Activated B cell treated with CpG ODN at 0.5 μM for 24 hours (primary cell): ENCODE measurements at places on chromosomes 2 and 18. TPM values are rescaled to one million over a fixed set of nuclear protein-coding genes. Genes with fewer than 3 reads are reported as not detected.
A peak's percentile ranks its signal among the peaks of the same experiment; 100 is the strongest.

GRCh38 chr18:57715671-57716070 lies 87.4 kb downstream of the ATP8B1 start:
- peaks cover 6% of the 10 kb centered on the region for H3K36me3 ChIP-seq
- no peak for DNase-seq
- no peaks in the 10 kb centered on the region for H3K4me1 ChIP-seq
- no peak overlapping the region for H3K27ac ChIP-seq
- no peak overlapping the region for H3K4me3 ChIP-seq

DNA sequence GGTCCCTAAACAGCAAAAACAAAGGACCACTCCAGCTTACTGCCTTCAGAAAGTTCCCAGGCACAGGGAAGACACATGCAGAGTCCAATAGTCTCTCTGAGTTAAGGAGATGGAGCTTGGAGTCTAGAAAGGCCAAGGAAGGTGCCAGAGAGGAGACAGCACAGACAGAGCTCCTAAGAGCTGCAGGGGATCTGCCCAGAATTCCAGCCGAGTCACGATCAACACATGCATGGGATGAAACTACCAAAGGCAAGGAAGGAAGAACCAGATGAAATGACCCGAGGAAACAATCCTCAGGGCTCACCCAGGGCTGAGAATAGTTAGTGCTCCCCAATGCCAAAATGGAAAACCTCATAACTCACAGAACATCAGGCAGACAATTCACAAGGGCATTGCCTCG lies 15.4 kb downstream of the METTL4 start:
- H3K4me1 ChIP-seq: no peaks in the 10 kb centered on the region
- no peak for DNase-seq
- H3K27ac ChIP-seq: no peak overlapping the region
- H3K4me3 ChIP-seq: no peak overlapping the region

- H3K4me3 ChIP-seq: no peak overlapping the region
- no peak overlapping the region for H3K27ac ChIP-seq
- no peak for DNase-seq
- no peaks in the 10 kb centered on the region for H3K36me3 ChIP-seq
- H3K4me1 ChIP-seq: no peaks in the 10 kb centered on the region
Measured at GRCh38 chr18:34744569-34744968, 34.5 kb downstream of the DTNA start.

DNA sequence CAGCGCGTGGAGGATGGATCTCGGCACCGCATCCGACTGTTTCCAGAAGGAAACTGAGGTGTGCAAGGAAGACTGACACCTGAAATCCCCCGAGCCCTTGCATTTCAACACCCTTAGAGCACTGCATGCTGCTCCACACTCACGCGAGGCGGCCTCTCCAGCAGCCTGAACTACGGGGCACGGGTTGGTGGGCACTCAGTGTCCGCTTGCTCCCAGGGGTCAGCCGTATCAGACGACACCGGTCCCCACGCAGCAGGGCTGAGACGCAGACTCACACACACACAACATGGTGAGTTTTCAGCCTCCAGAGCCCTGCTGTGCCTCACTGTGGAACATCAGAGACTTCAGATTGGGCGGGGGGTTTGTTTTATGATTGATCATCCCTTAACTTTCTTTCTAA lies 269.9 kb downstream of the TWIST2 start:
- no peaks in the 10 kb centered on the region for H3K4me1 ChIP-seq
- no peak overlapping the region for H3K4me3 ChIP-seq
- H3K27ac ChIP-seq: no peak overlapping the region
- DNase-seq: no peak
- no peaks in the 10 kb centered on the region for H3K27me3 ChIP-seq

GRCh38 chr2:28368357-28368798 lies 24.3 kb upstream of the FOSL2 start:
- H3K36me3 ChIP-seq: no peaks in the 10 kb centered on the region
- no peak for DNase-seq
- H3K27me3 ChIP-seq: peaks cover 7% of the 10 kb centered on the region
- H3K4me1 ChIP-seq: peaks cover 3% of the 10 kb centered on the region

- H3K27ac ChIP-seq: no peak overlapping the region
- no peaks in the 10 kb centered on the region for H3K4me1 ChIP-seq
- no peak overlapping the region for H3K4me3 ChIP-seq
Measured at GRCh38 chr2:12854001-12854530, 137.3 kb downstream of the TRIB2 start.

DNA sequence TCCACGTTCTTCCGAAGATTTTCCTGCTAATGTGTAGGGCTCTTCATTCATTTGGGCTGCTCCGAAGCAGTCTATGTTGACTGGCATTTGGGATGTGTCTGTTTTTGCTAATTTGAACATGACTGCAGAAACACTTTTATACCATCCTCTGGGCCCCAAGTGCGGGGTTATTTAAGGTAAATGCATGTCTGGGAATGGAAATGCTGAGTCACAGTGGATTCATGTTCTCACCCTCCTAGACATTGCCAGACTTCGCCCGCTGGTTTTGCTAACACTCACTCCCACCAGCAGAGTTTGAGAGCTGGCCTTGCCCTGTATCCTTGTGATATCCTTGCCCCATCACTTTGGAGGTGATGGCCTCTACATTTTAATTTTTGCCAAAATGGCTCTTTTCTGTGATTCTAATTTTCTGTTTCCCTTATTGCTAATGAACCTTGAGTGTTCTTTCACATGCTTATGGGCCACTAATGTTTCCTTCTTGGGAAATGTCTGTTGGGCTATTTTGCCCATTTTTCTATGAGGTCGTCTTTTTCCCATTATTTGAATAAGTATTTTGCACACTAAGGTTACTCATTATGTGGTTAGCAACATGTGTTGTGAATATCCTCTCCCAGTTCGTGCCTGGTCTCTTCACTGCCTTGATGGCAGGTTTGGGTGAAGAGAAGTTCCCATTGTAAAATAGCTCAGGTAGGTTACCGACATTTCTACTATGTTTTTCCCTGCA lies 204.1 kb downstream of the GLI2 start:
- no peaks in the 10 kb centered on the region for H3K27me3 ChIP-seq
- no peaks in the 10 kb centered on the region for H3K36me3 ChIP-seq
- no peak overlapping the region for H3K27ac ChIP-seq
- H3K4me1 ChIP-seq: no peaks in the 10 kb centered on the region

DNA sequence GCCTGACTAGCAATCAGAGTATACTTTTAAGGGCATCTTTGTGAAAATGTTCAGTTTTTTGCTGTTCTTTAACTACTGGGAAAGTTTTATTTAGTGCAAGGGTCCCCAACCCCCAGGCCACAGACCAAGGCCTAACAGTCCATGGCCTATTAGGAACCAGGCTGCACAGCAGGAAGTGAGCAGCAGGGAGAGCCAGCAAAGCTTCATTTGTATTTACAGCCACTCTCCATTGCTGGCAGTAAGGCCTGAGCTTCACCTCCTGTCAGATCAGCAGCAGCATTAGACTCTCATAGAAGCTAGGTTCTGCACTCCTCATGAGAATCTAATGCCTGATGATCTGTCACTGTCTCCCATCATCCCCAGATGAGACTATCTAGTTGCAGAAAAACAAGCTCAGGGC lies 17.1 kb upstream of the NR4A2 start:
- H3K4me3 ChIP-seq: no peak overlapping the region
- H3K36me3 ChIP-seq: no peaks in the 10 kb centered on the region
- no peak for DNase-seq

GRCh38 chr2:15389326-15389700 lies 171.8 kb downstream of the NBAS start:
- peaks cover 52% of the 10 kb centered on the region for H3K36me3 ChIP-seq
- no peak overlapping the region for H3K4me3 ChIP-seq
- no peaks in the 10 kb centered on the region for H3K27me3 ChIP-seq
- no peak overlapping the region for H3K27ac ChIP-seq
- DNase-seq: no peak

DNA sequence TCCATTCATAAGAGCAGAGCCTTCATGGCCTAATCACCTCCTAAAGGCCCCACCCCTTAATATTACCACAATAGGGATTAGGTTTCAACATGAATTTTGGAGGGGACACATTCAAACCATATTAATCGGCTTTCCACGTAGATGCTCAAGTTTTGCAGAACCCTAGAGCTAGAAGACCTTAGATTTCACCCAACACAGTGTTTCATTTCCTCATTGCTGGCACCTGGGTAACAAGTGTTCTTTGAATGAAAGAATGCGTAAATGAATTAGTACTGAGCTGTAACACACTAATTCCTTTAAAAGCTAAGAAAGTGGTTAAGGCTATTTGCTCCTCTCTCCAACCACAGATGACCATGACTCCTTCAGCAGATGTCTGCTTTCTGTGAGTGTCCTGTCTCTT lies 252.5 kb downstream of the SMAD2 start:
- no peak for DNase-seq
- peak overlapping the region; percentile 88 for H3K27ac ChIP-seq
- no peaks in the 10 kb centered on the region for H3K36me3 ChIP-seq
- peak overlapping the region; percentile 53 for H3K4me3 ChIP-seq
- H3K27me3 ChIP-seq: no peaks in the 10 kb centered on the region

DNA sequence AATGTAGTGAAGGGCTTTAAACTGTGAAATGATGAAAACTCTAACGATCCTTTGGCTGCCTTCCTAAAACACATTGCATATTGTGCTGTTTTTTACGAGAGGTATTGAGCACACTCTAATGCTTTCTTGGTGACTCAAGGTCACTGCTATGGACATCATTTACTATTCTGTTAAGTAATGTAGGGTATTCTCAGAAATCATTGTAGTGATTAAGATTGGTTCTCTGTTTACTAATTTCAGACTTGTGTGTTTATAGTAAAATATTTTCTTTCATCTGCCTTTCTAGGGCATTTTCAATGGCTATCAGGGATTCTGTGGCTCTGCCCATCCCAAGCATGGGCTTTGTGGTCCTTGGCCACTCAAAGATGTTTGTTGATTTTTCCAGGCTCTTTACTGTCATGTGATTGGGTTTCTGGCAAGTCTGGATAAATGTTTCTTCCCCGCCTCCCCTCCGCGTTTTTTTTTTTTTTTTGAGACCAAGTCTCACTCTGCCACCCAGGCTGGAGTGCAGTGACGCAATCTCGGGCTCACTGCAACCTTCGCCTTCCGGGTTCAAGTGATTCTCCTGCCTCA lies 29.3 kb downstream of the UBE2F start:
- H3K27me3 ChIP-seq: no peaks in the 10 kb centered on the region
- no peak overlapping the region for H3K27ac ChIP-seq
- no peak overlapping the region for H3K4me3 ChIP-seq
- DNase-seq: no peak
- peaks cover 45% of the 10 kb centered on the region for H3K36me3 ChIP-seq
- H3K4me1 ChIP-seq: peaks cover 15% of the 10 kb centered on the region

DNA sequence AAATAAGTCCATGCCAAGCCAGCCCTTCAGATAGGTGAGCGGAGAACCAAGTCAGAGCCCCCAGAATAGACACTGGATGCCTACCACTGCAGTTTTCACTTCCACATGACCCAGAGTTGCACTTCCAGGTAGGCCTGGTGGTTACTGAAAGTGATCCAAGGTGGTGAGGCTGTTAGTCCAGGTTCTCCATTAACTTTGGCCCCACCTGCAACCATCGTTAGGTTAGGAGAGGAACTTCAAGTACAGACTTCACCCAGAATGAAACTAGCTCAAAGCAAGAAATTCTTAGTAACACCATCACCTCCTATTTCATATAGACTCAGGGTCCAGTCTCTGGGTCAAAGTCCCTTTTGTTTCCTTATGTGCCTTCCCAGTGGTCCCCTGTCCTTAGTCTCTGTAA lies 293.1 kb upstream of the ID2 start:
- H3K27me3 ChIP-seq: peaks cover 27% of the 10 kb centered on the region

DNA sequence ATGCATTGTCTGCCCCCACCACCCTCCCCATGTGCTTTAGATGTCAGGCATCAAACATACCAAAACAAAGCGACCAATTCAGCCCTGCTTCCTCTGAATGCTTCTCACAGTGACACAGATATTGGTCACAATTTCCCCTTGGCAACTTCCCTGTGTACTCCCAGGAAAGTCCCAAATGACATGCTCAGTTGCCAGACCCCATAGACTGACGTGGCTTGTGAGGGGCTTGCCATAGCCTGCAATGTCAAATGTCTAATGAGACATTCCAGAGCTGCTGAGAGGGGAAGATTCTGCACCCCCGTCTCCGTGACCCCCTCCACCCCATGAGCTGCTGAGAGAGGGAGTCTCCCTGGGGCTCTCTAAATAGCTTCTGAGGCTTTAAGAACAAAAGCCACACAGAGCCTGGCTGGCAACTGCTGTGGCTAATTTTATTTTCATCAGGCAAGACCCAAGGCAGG lies 47.3 kb downstream of the RFTN2 start:
- no peak overlapping the region for H3K4me3 ChIP-seq
- DNase-seq: no peak
- no peaks in the 10 kb centered on the region for H3K27me3 ChIP-seq
- H3K4me1 ChIP-seq: no peaks in the 10 kb centered on the region

- no peak overlapping the region for H3K4me3 ChIP-seq
- H3K36me3 ChIP-seq: no peaks in the 10 kb centered on the region
- DNase-seq: no peak
Measured at GRCh38 chr2:167212014-167212648, 323.9 kb downstream of the XIRP2 start.

DNA sequence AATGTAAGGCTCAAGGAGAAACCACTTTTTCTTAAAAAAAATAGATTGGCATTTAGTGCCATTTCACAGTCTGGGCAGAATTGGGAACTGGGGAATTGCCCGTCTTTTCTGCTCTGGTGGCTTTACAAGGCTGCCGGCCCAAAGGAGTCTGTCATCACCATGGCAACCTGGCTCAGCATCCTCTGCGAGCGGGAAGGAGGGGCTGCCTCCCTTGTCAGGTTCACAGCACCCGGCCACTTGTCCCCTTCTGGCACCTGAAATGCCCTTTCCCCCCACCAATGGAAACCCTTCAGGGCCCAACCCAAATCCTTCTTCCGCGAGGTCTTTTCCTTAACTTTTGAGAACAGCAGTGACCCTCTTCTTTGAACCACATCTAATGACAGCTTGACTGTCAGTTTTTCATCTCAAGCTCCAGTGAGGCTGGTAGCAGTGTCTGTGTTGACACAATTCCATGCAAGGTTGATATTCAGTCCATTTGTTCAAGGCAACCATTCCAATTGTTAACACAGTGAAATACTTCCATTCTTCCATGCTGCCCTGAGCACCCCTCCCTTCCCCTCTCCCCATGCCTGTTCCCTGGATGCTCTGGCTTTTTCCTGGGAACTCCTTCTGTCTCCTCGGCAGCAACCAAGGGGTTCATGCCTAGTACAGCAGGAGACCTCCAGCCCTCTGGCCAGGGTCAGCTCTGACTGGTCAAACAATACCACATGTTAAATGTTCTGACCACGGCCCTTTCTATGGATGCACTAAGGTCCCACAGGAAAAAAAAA lies 79.6 kb downstream of the DNER start:
- peaks cover 7% of the 10 kb centered on the region for H3K27me3 ChIP-seq
- no peaks in the 10 kb centered on the region for H3K4me1 ChIP-seq
- no peak overlapping the region for H3K27ac ChIP-seq
- no peak for DNase-seq

The SPAG16 gene
- total RNA-seq: 11.2 and 11.5 TPM in 2 replicates

The ACADL gene
- total RNA-seq: not detected in 2 replicates

The SDC1 gene
- total RNA-seq: not detected in 2 replicates

The IL36RN gene
- not detected in 2 replicates for total RNA-seq

The STEAP3 gene
- total RNA-seq: 1.1 and 1.2 TPM in 2 replicates
